ENCODE measurements at places on chromosomes 3 and 15.

DNA sequence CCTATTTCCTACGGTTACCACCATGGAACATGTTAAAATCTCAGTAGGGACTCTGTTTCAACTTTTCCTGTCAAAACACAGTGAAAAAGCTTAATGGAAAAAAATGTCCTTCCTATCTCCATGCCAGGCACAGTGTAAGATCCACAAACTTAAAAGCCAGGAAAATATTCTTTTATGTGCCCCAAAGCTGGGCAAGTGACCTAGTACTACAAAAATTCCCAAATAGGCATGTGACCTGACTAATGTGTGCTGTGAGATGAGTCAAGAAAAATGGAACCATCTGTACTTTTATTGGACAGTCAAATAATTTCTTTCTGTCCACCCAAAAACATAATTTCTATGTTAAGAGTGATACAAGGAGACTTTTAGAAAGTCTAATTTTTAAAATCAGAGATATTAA, 406.0 kb downstream of the ZBTB20 start:
- DNase-seq: peak; percentile 43

DNA sequence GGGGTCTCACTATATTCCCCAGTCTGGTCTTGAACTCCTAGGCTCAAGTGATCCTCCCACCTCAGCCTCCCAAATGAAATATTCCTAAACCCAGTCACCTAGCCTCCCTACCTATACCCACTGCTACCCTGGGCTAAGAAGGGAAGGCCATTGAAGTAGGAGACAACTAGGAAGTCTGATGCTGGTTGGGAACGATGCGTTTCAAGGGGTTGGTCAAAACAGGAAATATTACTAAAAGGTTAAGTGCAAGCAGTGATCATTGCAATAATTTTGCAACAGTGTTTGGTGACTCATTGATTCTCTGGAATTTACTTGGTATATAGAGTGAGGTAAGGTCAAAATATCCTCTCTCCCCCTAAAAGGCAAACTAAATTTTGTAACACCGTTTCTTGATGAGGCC, 4.6 kb upstream of the UQCRC1 start:
- peak; percentile 33 for DNase-seq

DNA sequence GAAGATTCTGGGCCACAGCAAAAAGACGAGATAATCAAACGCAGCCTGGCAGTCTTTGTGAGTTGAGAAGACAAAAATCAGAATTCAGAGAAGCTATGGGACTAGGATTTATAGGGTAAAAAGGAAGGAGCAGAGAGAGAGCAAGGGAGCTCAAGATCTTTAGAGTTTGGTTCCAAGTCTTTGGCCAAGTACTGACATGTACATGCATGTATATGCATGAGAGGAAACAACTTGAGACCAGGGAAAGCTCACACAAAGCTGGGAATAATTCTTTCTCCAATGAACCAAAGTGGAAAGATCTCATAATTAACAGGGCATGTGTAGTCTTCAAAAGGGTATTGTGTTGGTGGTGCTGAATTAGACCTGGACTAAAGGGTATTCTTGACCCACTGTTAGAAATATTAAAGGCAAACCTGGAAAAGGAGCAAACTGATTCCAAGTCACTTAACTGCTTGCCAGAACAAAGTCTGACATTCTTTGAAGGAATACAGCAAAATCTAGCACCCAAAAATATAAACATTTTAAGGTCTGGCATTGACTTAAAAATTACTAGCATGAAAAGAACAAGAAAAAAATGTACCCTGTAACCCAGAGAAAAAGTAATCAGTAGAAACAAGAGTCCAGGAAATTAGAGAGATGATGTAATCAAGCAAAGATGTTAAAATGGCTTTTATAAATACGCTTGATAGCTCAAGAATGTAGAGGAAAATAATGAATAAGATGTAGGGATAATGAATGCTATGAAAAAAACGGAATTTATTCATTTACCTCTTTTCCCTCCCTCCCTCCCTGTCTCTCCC, 226.0 kb upstream of the CGNL1 start:
- DNase-seq: no peak

GRCh38 chr15:49644364-49644794, 23.5 kb downstream of the DTWD1 start:
- no peak for DNase-seq

DNA sequence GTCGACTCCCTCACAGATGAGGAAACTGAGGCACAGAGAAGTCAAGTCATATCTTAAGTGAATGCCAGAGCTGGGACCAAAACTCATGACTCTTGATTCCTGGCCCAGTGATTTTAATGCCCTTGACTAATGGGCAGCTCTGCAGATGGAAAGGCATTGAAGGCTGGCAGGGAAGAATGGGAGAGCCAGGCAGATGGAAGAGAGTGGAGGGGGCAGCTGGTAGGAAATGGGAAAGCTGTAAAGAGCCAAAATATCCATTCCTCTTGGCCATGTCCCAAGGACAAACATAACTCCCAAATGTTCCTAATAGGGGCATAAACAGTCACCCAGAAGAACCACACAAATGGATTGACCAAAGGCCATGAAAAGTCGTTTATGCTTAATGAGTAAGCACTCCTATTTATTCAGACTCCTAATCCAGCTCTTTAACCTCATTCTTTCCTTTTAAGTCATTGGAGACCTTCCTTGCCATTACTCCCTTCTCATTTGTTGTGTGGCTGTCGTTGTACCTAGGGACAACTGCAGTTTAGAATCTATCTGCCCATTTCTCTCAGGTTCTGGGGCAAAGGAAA, 330.5 kb upstream of the ROPN1 start:
- DNase-seq: no peak

GRCh38 chr3:128084675-128085021, 32.4 kb downstream of the SEC61A1 start:
- DNase-seq: no peak

DNA sequence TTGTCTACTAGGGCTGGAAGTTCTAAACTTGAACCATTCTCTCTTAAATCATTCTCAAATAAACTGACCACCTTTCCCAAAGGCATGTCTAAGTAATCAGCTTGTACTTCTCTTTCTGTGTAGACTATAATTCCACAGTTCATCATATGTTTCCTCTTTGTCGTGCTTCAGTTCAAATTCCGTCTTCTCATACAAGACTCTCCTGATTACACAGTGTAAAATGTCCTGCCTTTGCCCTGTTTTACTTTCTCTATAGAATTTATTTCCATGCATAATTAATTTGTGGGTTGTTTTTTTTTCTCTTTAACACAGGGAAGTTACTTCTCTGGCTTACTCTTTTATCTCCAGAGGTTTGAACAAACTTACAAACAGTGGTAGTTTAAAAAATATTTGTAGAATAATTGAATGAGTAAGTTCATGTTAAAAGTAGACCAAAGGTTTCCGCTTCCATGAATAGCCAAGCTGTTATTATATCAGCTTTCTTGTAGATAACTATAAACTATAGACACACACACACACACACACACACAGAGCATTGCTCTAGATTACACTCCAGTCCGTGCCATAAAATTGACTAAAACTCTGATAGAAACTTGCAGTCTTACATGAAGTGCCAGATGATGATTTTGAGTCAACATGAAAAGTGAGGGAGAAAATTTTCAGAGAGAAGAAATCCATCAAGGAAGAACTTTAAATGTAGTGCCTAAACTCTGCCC, 119.0 kb downstream of the SUCNR1 start:
- DNase-seq: no peak

DNA sequence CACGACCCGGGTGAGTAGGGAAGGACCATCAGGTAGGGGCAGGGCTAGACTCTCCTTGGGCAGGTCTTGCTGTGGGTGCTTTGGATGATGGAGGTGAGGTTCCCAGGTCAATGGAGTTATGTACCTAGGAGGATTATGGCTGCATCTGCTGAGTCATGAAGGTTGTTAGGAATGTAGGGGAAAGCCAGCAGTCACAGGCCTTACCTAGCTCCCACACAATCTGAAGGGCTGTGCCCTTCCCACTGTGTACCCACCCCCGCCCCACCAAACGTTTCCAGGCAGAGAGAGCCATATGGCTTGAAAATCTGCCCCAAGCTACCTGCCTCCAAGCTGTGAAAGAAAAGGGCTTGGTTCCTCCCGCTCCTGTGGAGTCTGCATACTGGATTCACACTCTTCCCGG, 573.4 kb upstream of the DPPA4 start:
- no peak for DNase-seq

DNA sequence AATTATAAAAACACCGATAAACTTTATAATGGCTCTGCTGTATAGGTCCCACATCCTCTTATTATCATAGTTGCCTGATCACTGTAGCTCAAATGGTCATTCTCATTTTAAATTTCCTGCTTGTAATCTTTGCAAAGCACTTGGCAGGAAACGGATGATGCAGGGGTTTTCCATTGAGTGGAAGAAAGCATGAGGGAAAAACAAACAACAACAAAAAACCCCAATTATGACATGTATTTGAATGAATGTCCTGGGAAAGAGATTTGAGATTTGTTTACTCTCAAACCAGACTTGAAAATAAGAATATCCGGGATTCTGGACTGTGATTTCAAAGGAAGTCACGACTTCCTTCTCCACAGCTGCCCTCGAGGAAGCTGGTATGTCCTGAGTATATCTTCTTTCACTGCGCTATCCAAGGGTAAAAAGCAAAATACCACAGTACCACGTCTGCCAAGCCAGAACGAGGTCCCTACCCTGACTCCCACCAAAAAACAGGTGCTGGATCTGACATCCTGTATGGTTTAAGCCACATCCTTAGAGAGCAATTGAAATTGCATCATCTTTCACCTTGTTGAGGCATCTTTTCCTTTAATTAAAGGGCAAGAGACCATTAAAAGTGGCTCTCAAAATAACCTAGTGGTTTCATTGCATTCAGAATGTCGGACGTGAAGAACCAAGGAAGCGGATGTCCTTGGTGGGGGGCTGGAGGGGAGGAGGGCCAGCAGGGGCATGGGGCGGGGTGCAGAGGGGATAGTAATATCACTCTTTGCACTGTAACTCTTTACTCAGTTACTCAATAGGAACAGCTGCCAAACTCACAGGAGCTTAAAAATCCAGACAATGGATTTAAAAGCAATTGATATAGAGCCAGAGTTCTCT, 13.5 kb upstream of the TIPIN start:
- DNase-seq: no peak

DNA sequence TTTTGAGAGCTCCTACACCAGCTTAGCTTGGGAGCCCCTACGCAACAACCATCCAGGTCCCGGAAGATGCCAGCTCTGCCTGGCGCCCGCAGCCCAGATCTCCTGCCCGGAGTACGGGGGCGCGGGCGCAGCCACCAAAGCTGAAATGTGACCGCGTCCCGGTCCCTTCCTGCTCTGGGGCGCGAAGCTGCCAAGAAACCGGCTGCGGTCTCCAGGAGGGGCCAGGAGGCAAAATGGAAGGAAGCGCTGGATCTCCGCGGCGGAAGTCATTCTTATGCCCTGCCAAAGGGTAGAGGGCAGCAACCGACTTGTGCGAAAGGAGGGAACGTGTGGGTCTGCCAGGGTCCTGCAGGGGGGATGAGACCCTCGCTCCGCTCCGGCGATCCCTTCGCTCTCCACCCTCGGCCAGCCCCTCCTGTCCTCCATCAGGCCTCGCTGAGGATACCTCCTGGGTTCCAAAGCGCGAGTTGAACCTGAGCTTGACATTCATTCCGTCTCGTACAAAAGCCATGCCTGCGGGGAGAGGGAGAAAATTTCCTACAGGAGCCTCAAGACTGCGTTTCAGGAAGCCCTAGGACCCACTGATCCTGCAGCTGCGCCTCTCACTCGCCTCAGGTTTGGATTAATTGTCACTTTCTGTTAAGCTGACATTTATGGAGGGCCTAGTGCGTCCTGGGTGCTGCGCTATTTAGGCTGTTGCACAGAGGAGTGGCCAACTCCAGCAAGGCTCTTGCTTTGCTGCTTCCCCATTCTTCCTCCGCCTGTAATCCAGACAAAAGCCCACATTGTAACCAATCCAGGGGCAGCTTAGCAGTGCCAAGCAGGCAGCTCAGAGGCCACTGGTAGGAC, 98.3 kb upstream of the VGLL3 start:
- DNase-seq: peak; percentile 85

- no peak for DNase-seq
Observed at GRCh38 chr3:12345141-12345561, 56.3 kb downstream of the PPARG start.

DNA sequence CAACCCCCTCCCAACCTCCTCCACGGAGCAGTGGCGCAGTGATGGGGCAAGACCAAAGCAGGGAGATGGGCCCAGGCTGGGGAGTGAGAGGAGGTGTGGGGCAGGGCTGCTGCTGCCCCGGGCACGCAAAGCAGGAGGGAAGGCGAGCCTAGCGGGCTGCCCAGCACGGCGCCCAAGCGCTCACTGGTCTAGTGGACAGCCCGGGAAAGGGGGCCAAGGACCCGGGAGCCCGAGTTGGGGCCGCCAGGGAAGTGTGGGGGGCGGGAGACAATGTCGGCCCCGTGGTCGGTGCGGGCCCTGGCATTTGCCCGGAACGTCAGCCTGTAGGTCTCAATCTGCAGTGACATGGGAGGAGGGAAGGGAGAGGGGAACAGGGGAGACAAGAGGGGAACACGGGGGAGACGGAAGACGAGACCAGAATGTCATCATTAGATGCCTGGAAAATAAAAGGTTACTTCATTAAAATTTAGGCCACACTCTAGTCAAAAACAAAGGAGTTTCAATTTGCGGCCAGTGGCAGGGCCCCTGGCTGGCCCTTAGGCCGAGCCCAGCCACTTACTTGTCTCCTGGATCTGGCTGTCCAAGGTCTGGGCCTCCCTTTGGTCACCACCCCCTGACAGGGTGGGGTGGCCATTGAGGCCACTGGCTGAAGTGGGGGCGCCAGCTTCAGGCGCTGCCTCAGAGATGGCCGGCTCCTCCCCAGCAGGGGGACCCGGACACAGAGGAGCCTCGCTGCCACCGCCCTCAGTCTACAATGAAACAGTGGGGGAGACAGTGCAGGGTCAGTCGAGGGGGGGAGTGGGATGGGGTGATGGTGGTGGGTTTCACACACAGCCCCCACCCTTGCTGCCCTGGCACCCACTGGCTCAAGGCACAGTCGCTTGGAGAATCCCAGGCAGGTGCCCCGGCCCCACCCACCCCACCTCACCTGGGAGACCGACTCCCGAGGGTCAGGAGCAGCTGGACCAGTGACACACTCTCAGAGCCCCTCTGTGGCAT, 50.0 kb downstream of the DHX30 start:
- no peak for DNase-seq

DNA sequence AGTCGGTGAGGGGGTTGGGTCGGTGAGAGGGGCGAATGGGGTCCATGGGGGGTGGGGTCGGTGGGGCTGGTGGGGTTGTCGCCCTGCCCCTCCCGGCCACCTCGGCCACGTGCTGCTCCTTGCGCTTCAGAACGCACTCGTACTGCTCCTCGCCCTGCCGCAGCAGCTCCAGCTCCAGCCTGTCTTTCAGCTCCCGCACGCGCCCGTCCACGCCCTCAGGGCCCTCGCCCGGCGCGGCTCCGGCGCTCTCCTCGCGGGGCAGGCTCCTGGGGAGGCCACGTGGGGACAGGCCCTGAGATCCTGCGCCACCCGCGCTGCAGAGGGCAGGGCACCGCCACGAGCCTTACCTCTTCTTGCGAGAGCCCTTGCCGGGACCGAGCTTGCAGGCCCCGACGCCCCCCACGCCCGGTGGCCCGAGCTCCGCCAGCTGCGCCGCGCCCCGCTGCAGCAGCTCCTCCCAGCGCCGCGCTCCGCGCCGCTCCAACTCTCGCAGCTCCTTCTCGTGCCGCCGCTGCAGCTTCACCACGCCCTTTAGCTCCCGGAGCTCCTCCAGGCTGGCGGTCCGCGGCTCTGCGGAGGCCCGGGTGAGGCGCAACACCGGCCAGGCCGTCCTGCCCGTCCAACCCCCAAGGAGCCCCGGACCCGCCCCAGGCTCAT, 8.2 kb upstream of the ANKRD63 start:
- peak; percentile 29 for DNase-seq
